Mammary epithelial cell (primary cell): ENCODE measurements at places on chromosomes 16 and 17. TPM values are rescaled to one million over a fixed set of nuclear protein-coding genes. Genes with fewer than 3 reads are reported as not detected.

MRPL12 gene
- 104 and 116 TPM in 2 replicates for total RNA-seq

SHCBP1 gene
- total RNA-seq, result 2.3 TPM

DHRS7C gene
- total RNA-seq, result not detected

DNA sequence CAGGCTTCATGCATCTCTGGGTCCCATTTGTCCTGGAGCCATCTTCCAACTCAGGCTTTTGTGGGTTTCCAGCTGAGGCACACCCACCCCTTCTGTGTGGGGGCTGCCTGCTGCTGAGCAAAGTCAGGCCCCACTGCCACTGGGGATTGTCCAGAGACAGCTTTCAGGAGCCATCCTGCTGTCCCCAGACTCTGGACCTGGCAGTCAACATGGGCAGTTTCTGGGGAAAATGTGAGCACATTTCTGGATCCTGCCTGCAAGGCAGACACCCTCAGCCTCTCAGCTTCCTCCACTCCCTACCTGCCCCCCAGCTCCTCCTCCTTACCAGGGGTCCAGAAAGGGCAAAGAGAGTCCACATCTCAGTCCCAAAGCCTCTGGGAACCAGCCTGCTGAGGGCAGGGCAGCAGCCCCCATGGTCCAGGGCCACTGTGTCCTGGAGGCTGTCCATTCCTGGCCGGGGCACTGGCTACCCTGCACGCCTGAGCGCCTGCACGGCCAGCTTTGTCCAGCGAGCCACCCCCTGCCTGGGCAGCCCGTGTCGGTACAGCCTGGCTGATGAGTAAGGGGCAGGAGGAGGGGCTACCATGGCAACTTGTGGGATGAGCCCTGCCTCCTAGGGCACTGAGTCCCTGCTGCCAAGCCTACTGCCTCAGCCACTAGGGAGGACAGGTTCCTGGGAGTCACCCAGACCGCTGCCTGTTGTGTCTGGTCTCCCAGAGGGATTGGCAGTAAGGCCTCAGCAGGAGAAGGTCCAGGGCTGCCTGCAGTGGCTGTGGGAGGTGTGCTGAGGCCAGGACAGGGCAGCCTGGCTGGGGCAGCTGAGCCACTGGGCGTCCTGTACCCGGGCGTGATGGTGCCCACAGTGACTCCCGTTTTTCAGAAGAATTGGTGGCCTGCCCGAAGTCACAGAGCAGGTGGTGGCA, at the start of gene SLC47A2:
Gene SLC47A2, minus strand, starts transcription at position 477 of the 923 bp plus-strand sequence. Its CDS starts 29 bp downstream, at position 448.
- DNase-seq, result no peak

- DNase-seq, result peak; percentile 80
Measured at GRCh38 chr17:63675607-63676546, 24.0 kb downstream of the LIMD2 start.

DNA sequence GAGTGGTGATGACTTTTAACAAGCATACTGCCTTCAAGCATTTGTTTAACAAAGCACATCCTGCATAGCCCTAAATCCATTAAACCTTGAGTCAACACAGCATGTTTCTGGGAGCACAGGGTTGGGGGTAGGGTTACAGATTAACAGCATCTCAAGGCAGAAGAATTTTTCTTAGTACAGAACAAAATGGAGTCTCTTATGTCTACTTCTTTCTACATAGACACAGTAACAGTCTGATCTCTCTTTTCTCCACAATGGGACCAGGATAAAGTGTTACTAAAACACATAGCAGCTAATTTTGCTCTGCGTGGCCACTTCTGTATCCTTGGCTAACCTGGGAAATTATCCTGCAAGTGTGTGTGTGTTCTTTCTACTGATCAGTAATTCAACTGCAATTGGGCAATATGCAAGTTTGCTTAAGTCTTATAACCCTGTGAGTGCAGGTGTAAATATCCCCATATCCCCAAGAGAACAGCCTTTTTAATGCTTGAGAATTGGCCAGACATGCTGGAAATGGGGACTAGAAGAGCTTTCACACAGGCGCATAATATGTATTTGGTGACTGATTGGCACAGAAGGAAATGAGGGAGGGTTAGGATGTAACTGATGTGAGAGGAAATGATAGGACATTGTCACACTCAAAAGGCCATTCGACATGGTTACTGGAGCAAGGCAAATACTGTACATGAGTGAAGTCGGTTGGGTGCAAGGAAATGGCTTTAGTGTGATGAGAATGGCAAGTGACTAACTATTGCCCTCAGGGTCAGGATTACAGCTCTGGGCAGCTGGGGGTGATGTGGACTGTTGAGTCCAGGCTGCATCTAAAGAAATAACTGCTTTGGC, 10.8 kb upstream of the ANKS4B start:
- no peak for DNase-seq

DNA sequence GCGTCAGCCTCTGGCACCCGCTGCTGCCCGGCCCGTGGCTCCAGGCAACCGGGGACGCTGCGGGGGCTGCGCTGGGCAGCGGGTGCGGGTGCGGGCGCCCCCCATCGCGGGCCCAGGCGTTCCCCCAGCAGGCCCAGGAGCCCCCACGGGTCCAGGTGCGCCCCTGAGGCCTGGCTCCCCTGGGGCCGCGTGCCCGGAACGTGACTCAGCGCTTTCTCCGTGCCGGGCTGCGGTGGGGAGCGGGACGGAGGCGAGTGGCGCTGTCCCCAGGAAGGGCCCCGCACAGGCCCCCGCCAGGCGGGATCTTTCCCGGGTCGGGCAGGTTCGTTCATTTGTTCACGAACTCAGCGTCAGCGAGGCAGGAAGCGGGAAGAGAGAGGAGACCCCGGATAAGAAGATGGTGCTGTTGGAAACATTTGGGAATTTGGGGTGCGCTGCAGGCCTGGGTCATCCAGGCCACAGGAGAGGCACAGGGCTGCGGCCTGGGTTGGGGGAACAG, 18.4 kb upstream of the EXOC7 start:
- no peak for DNase-seq

- DNase-seq, result peak; percentile 38
Measured at GRCh38 chr16:73125850-73126524, 78.1 kb upstream of the ZFHX3 start.

DNA sequence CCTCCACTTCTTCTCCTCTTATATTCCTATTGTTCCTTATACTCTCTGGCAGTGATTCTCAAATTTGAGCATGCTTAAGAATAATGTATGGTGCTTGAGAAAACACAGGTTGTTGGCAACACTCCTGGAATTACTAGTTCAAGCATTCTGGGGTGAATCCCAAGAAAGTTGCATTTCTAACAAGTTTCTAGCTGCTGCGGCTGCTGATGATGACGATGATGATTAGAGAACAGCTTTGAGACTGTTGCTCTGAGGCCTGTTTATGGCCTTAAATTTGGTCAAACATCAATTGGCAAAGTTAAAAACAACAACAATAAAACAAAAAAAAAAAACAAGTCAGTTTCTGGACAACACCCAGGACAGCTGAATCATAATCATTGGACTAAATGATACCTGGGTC, 961.9 kb downstream of the CDH11 start:
- no peak for DNase-seq

DNA sequence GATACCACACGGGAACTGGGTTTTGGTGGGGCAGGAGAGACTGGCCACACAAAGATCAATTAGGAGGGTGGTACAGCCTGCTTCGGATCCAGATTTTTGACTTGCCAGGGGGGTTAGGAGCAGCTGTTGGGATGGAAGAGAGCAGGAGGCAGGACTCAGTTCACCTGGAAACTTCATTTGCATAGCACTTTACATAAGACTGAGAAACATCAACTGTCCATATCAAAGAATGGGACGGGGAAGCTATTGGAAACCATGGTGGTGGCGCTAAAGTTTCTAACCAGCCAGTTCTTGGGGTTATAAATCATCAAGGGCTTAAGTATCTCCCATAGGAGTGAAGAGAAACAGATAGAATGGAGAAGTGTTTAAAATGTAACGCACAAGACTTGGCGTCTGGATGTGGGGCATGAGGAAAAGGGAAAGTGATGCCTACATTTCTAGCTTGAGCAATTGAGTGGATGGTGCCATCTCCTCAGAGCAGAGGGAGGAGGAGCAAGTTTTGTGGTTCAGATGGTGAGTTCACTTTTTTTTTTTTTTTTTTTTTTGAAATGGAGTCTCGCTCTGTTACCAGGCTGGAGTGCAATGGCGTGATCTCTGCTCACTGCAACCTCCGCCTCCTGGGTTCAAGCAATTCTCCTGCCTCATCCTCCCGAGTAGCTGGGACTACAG, 6.4 kb upstream of the SRCAP start:
- no peak for DNase-seq

- DNase-seq, result no peak
Measured at GRCh38 chr16:89847051-89847939, 19.0 kb downstream of the SPIRE2 start.
